ENCODE measurements at places on chromosomes 5 and 9.

DNA sequence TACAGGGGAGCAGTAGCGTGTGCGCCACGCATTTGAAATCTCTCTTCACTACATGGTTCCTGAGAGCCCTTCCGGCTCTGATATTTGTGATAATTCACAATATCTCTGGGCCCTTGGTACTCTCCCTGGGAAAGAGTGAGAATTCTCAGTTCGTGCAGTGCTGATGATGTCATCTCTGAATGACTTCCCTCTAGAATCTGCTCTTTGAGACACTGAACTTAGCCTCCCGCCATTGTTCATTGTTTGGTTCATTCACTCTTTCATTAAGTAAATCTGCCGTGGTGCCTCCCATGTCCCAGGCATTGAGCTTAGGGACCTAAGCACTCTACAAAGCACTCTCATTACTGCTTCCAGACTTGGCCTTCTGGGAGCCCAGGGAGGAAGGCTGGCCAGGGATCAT lies 94.0 kb downstream of the PPARGC1B start:
- no peak for DNase-seq

- DNase-seq, result no peak
Observed at GRCh38 chr9:126499005-126499910, 114.5 kb upstream of the LMX1B start.

DNA sequence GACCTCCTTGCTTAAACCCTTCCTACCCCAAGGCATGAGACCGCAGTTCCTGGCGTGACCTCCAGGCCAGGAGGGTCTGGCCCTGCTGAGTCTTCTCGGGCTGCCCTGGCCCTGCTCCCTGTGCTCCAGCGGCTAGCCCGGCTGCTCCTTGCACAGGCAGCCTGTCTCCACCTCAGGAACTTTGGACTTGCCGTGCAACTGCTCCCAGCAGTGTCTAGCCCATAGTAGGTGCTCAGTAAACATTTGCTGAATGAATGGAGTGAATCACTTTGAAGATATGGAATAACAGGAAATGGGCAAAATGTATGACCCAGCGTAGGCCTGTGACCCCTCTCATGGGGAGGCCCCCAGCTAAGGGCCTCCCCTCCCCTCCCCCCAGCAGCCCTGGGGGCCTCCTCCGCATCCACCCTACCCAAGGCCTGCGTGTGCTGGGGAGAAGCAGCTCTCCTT lies 127.1 kb downstream of the ZNF354C start:
- DNase-seq, result no peak

- no peak for DNase-seq
Observed at GRCh38 chr9:107587191-107587963, 97.8 kb upstream of the KLF4 start.

- no peak for DNase-seq
Observed at GRCh38 chr5:78698191-78698791, 49.7 kb upstream of the LHFPL2 start.

DNA sequence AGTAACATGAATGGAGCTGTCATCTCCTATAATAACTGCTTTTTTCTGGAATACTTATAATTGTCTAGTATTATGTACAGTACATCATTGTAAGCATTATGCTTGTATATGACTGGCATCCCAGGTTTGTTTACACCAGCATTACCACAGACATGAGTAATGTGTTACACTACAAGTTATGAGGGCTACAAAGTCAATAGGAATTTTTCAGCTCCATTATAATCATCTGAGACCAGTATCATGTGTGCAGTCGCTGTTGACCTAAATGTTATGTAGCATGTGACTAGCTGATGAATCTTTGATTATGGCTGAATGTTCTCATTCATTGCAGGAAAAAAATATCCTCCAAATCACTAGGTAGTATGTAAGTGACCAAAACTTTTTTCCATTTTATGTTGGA lies 2.2 kb downstream of the ZCCHC9 start:
- DNase-seq, result no peak

DNA sequence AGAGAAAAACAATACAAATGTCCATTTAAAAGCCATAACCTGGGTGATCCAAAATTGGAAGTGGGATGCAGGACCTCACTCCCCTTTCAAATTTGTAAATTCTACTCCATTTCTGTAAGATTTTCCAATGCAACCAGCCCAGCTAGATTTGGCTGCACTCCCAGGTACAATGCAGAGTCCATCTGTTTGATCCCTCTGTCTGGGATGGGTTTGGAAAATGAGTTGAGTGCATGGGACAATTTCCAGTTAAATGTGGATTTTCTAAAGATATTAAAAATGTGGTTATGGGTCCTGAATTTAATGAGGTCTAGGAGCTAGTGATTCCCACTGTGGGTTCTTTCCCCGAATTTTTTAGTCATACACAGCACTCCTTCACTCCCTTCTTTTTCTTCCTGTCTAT lies 104.0 kb upstream of the ATP10B start:
- DNase-seq, result no peak

DNA sequence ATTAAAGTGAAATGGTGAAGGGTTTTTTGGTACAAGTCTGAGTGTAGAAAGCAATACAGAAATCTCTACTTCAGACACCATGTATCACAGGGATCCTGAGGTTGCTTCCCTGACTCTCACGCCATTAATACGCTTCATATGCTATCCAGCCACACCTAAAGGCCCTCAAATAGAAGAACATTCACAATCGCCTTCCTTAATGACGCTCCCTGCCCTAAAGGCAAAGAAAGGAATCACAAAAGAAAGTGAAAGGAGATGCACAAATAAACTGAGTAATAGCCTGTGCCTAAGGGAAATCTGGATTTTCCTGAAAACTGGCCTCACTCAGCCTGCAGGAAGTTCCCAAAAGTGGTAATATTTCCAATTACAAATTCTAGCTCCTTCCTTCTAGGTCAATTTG lies 1002.7 kb upstream of the DMAC1 start:
- DNase-seq, result no peak

DNA sequence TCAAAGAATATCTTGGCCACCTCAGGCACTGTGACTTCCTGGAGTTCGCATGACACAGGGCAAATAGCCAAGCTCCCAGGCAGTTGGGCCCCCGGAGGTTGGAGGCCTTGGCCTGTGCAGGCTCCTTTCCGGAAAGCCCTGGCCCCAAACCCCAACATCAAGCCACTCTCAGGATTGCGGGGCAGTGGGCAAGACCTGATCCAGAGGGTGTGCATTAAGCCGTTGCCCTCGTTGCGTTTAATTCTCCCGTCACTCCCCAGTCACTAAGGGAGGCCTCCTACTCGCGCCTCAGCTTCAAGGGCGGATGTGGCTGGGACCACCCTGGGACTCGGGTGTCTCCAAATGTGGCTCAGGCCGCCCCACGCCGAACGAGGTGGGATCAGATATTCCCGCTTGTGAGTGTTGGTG lies 60.1 kb downstream of the TMEM174 start:
- DNase-seq, result no peak

GRCh38 chr5:88276378-88276777 lies 7.7 kb upstream of the TMEM161B start:
- no peak for DNase-seq

- DNase-seq, result no peak
Observed at GRCh38 chr9:106111039-106111730, 416.8 kb downstream of the TMEM38B start.

- DNase-seq, result no peak
Observed at GRCh38 chr9:136157477-136158265, 39.0 kb upstream of the TMEM250 start.

DNA sequence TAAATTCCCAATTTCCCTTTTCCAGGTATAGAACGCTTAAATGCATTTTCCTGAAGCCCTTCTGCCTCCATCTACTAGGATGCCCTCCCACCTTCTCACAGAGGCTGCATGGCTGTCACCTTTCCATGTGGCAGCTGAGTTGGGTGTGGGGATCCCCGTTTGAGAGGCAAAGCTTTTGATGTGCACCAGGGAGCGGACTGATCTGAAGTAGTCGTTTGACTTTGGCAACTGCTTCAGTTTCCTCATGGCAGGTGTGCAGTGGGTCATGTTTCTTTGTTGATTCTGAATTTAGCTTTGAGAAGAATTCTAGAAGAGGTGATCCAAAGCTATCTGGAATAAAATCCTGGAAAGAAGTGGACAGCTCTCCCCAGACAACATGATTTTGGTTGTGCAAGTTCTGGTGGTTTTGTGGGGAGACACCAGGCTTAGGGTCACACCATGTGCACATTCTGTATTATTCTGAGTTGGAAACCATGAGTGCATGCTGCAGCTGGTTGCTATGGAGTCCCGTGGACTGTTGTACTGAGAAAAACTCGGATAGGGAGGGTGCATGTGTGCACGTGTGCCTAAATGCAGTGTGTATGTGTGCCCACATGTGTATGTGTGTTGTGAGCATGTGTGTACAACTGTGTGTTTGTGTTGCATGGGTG lies 63.5 kb downstream of the GADD45G start:
- DNase-seq, result no peak

- no peak for DNase-seq
Observed at GRCh38 chr9:122186301-122186700, 26.6 kb downstream of the MORN5 start.

GRCh38 chr9:137056739-137057415 lies 3.0 kb upstream of the ENTPD2 start:
- DNase-seq, result no peak

GRCh38 chr5:28766565-28767158 lies 1728.3 kb upstream of the CDH9 start:
- no peak for DNase-seq

DNA sequence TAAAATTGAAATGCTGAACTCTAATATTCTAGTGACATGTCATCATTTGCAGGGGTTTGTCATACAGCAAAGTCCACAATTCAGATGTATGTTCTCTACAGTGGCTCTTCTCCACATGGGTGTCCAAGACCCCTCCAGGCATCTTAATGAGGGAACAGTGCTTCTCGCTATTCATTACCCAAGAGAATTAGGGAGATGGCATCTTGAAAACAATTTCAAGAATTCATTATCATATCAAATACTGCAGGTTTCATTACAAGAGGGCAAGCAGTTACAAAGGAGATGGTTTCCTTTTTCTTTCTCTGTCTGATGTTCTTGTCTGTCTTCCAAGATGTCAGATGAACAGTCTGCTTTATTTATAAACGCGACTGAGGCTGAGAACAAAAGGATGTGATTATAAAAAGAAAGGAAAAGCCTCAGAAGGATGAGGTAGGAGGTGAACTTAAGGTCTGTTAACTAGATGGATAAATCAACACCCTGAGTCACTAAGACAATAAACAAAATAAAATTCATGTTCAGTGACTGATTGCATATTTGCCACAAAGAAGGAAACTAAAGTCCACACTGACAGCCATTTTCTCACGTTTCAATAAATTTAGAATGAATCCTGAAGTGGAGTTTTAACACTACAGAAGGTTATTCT lies 326.7 kb upstream of the EFNA5 start:
- no peak for DNase-seq

DNA sequence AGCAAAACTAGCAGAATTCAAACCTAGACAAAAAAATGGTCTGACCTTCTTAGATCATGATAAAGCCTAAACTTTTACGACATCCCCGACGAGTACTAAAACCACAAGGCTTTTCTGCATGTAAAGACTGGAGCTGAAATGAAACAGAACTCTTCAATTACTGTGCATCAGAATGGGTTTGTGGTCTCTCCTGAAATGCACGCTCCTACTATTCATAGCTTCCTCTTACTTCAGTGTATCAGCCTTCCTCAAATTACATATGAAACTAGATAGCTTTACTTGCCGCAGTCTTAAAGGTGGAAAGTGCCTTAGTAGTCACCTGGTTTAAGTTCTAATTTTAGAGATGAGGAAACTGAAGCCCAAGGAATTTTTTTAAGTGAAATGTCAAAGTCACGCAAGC lies 24.6 kb upstream of the MED10 start:
- DNase-seq, result no peak

GRCh38 chr5:133514456-133514855 lies 97.9 kb downstream of the FSTL4 start:
- DNase-seq, result no peak

- no peak for DNase-seq
Observed at GRCh38 chr5:69374911-69375446, 5.4 kb downstream of the RAD17 start.

GRCh38 chr5:57911438-57911837 lies 428.8 kb upstream of the ACTBL2 start:
- DNase-seq, result no peak

DNA sequence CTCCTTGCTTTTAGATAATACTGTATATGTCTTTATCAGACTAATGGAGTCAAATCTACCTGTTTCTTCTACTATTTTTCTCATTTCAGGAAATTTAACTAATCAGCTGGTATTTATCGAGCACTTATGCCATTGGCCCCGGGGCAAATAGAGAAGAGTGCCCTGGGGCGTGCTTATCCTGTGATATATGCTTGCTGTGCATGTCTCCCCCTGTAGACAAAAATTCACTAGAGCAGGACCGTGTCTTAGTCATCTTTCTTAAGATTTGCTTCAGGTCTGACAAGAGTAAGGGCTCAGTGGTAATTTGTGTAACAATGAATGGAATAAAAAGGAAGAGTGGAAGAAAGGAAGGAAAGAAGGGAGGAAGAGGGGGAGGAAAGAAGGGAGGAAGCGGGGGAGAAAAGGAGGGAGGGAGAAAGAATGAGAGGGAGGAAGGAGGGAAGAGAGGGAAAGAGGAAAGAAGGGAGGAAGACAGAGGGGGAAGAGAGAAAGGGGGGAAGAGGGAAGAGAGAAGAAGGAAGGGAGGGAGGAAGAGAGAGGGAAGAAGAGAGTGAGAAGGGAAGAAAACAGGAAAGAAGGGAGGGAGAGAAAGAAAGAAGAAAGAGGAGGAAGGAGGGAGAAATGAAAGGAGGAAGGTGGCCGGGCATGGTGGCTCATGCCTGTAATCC lies 295.7 kb upstream of the PANK3 start:
- no peak for DNase-seq

GRCh38 chr5:93604644-93605515 lies 21.9 kb downstream of the NR2F1 start:
- no peak for DNase-seq

DNA sequence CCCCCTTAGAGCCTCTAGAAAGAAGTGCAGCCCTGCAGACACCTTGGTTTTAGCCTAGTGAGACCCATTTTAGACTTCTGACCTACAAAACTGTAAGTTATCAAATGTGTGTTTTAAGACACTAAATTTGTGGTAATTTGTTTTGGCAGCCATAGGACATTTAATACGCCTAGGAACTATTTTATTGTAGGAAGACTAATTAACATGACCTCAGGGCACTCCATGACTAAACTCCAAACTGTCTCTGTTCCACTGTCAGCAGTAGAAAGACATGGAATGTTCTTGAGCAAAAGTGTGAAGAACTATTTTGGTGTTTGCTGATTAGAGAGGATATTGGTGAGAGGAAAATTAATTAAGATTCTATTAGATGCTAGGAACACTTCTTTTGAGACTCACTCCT lies 4.1 kb upstream of the APC start:
- no peak for DNase-seq

GRCh38 chr9:93984860-93985259 lies 29.7 kb upstream of the BARX1 start:
- no peak for DNase-seq

All from stimulated activated CD4-positive, alpha-beta T cell treated with anti-CD3 and anti-CD28 coated beads, TNF-alpha, amount 100 ng/mL, for 4 hours (primary cell).